ENCODE measurements at places on chromosomes 1 and 21. TPM values are rescaled to one million over a fixed set of nuclear protein-coding genes. Genes with fewer than 3 reads are reported as not detected.

Gene ELAVL4
- not detected for total RNA-seq

Gene FCRLA
- total RNA-seq: 0.25 TPM

Gene CFHR5
- not detected for total RNA-seq

Gene CRP
- total RNA-seq: 1.3 TPM

Gene AKR7A2
- total RNA-seq: 90.8 TPM

Gene CASQ2
- not detected for total RNA-seq

Gene REN
- 0.47 TPM for total RNA-seq

Gene THEM5
- not detected for total RNA-seq

Gene MIXL1
- not detected for total RNA-seq

Gene TMEM200B
- 11.3 TPM for total RNA-seq

Gene CASP9
- total RNA-seq: 10.6 TPM

Gene FCRL6
- not detected for total RNA-seq

Gene VWA5B1
- total RNA-seq: not detected

Gene REG4
- total RNA-seq: not detected

Gene MTARC2
- total RNA-seq: 16.6 TPM

DNA sequence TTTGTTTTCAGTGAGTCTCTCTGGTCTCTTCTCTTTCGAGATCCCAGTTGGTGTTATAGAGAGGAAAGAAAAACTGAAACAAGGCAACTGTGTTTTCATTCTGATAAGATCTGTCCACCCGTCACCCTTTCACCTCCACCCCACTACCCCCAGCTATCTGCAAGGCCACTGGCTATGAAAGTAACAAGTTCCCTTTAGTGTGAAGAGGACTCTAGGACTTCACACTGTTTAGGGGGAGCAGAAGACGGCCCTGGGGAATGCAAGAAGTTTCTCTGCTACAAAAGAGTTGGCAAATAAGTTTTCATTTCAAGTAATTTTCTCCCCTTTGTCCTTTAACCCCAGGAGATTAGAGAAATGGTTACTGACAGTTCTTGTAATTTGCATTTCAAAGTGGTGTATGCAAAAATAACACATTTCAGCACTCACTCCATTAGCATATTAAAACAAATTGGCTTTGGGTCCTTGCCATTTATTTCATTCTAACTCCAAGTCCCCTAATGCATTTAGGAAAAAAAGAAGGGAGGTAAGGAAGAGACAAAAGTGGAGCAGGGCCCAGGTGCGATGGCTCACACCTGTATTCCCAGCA is 79.6 kb upstream of the PPM1J start:
- no peak for DNase-seq

GRCh38 chr1:71634159-71634558 is 553.3 kb upstream of the ZRANB2 start:
- DNase-seq: no peak

GRCh38 chr1:31199949-31200348 is 39.7 kb downstream of the NKAIN1 start:
- DNase-seq: no peak

GRCh38 chr1:212607206-212607912 is 1.2 kb upstream of the ATF3 start:
- DNase-seq: no peak

GRCh38 chr1:6672558-6672957 is 29.1 kb downstream of the DNAJC11 start:
- DNase-seq: no peak

DNA sequence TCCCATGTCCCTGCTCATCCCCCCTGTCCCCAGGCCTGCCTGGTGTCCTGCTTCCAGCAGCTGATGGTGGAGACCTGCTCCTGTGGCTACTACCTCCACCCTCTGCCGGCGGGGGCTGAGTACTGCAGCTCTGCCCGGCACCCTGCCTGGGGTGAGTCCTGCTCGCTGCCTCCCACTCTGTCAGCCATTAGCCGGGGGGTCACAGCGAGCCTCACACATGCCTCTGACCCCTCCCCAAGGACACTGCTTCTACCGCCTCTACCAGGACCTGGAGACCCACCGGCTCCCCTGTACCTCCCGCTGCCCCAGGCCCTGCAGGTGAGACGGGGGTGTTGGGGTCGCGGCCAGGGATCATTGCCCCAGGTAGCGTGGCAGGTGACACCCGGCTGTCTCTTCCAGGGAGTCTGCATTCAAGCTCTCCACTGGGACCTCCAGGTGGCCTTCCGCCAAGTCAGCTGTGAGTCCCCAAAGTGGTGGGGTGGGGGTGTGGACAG is 10.0 kb downstream of the SCNN1D start:
- DNase-seq: no peak

GRCh38 chr1:32891241-32891570 is 4.9 kb downstream of the HPCA start:
- DNase-seq: no peak

DNA sequence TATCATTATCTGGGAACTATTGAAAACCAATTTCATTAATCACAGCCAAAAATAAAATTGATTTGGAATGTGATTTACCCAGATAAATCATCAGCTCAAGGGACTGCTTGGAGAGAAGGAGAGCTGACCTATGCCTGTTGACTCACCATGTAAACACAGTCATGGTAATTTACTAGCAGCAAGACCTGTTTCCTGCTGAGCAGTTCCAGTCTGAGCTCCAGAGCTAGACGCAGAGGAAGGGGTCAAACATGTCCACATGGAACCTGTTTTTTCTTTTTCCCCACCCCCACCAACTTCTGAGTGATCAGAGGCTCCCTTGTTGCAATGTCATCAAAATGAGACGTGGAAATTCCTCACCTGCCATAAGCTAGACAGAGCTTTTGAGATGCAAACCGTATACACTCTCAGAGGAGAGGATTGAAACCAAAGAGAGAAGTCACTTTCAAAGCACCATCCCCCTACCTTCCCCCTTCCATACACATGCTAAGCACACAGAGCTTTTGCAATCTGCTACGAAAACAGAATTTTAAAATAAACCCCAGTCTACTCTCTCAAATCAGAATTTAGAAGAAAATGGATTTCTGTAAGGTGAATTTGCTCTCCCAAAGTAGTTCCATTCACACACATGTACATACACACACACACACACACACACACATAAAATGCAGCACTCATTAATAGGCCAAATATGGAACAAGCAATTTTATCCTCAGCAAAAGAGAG is 55.9 kb upstream of the PTGFRN start:
- peak; percentile 42 for DNase-seq

DNA sequence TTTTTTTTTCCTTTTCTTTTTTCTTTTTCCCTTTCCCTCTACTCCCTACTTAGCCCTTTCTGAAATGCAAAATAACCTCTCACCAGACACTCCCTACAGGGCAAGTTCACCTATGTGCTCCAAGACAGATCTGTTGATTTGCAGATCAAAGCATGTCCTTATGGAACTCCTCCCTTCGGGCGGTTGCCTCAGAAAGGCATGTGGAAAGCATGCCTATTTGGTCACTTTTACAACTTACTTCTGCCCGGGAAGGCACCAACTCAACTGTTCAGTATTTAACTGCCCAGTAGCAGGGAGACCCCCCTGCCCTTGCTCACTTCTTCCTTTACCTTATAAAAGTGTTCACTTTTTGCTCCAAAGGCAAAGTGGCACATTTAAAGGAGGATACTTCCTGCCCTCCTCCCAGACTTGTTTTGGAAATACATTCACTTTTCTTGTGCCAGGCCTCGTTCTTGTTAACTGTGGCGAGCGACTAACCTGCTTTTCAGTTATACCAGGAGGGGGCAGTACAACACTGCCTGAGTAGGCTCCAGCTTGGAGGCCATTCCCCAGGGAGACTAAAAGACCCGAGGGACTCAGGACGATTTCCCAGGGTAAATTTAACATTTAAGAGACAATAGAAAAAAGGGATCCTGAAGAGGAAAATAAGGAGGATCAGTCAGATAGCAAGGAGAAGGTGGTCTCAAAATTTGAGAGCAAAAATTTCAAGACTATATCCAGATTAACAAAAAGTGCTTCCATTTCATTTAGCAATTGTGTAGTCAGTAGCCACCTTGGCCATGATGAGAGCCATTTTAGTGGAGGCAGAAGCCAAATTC is 12.3 kb upstream of the SLAMF7 start:
- peak; percentile 75 for DNase-seq

- no peak for DNase-seq
Measured at GRCh38 chr1:205024679-205025078, 18.3 kb upstream of the CNTN2 start.

GRCh38 chr1:20711285-20712214 is 6.3 kb downstream of the KIF17 start:
- DNase-seq: no peak

DNA sequence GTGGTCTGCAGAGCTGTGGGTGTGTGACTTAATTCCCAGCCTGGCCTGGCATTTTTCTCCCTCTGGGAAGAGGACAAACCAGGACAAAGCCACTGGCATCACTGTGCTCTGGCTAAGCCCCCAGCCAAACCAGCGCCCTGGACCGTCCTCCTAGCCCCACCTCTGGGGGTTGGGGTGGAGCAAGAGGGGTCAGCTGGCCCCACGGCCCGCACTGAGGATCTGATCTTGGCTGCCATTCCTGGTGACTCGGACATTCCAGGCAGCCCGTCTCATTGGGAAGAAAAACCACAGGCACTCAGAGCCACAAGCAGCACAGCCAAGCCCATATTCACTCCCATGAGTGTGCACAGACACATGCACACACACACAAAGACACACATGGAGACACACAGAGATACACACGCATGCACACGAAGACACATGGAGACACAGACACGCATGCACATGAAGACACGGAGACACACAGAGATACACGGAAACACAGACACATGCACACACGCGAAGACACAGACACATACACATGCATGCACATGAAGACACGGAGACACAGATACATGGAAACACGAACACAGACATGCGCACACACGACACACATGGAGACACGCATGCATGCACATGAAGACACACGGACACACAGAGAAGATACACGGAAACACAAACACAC is 2.3 kb upstream of the MXRA8 start:
- DNase-seq: peak; percentile 56

DNA sequence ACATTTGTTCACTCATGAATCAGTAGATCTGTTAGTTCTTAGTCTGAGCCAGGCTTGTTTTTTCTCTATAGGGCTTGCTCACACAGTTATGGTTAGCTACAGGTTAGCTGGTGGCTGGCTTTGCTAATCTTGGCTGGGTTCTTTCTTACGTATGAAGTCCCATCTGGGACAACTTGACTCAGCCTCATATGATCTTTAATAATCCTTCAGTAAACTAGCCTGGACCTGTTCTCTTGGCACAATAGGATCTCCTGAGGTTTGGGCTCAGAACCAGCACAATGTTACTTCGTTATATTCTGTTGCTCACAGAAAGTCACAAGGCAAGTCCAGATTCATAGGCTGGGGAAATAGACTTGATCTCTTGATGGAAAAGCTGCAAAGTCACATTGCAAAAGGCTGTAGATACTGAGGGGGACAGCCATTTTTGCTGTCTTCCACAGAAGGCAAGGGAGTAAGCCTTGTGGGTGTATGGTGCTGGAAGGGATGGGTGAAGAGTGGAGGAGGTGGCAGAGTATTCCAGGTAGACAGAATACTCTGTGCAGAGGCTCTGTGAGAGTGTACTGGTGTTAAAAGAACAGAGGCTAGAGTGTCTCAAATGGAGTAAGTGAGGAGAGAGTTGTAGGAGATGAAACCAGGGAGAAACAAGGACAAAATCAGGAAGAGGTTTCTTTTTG is 24.4 kb downstream of the EFCAB7 start:
- DNase-seq: no peak

GRCh38 chr1:26814377-26814776 is 12.1 kb upstream of the ZDHHC18 start:
- DNase-seq: no peak

DNA sequence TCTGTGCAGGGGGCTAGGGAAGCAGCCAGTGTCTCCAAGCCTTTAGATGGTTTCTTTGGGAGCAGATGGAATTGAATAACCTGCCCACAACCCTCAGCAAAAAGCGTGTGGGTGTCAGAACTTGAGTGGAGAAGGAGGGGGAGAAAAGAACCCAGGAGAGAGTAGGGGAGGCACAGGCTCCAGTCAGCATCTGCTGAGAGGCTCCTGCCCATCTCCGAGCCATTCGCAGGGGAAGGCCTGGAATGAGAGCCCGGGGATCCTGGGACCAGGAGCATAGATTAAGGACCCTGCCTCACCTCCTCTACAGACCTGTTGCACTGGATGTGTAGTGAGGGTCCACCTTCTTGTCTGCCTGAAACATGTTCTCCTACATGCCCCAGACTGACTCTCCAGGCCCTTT is 16.3 kb downstream of the TMEM81 start:
- DNase-seq: no peak

GRCh38 chr1:169043823-169044222 is 62.7 kb upstream of the ATP1B1 start:
- no peak for DNase-seq

DNA sequence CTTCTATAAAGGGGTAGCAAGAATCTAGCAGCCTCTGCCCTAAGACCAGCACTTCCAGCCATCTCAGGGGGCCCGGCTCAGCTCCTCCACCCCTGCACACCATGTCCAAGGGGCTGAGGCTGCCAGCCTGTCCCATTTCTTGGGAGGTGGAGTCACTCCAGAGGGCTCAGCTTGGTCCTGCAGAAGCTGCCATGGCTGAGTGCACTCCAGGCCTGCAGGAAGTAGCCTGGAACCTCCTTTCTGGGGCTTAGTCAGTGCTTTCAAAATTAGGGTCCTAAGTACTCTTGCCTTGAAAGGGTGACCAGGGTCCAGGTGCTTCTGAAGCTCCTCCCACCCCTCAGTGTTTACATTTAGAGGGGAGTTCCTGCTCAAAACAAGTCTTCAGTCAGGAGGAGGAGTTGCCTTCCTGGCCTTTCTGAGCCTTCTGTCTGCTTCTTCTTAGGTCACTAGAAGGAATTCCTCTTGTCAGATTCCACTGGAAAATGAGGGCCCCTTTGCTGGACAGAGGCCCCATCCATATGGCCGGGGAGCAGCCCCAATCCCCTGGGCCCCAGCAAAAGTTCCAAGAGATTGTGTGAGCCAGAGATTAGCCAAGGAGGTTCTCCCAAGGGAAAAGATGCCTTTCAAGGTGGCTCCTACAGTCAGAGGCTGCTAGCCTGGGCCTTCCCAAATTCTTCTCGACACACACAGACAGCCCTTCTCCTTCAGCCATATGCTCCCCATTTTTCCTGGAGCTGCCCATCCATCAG is 128.1 kb upstream of the VAMP3 start:
- DNase-seq: no peak

DNA sequence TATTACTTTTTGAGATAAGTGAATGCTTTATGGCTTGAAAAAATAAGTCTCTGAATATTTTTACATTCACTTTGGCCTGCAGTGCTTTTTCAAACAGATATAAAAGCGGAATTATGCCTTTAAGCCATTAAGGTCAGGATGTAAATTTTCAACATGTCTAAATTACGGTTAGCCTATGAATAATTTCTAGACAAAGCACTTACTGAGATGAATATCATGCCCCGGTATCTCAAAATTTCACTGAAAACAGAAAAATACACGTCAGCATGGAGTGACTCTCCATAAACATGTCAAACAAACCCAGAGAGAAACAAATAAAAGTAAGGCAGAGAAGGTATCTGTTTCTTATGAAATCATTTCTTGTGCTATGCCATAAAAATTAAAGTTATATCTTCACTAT is 853.9 kb downstream of the KCNT2 start:
- no peak for DNase-seq

DNA sequence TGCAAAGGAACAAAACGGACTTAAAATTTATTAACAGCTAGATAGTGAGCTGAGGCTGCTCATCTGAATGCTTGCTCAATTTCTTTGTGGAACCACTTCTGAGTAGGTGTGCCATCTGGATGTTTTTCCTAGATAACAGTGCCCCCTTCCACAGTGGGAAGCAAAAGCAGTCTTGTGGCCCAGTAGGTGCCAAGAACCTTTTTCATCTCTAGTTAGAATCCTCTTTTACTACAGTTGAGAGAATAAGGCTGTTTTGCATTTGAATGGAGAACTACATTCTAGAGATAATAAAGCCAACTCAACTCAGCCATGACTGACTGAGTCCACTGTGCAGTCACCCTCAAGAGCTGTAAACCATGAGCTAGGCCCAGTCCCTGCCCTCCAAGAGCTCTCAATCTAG is 13.3 kb downstream of the F3 start:
- DNase-seq: no peak
